ENCODE measurements at places on chromosomes 4 and X.

- DNase-seq = no peak
These were observed 37.9 kb downstream of the CCDC158 start for GRCh38 chr4:76383001-76383400.

DNA sequence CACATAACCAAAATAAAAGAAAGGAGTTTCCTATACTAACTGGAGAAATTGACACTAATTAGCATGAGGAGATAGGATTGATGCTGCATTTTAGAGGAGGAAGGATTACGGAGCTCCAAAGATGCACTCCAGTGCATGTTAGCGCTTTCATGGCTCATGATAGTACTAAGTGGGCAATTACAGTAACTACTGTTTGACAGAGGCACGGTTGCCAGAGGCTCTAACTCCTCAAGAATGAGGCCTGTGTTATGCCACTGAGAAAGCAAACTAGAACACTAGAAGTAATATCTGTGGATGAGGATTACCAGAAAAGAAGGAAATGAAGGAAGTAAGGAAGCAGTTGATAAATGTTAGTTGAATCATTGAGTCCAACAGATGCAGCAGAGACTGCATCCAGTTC, 19.6 kb upstream of the PDGFC start:
- DNase-seq = no peak

DNA sequence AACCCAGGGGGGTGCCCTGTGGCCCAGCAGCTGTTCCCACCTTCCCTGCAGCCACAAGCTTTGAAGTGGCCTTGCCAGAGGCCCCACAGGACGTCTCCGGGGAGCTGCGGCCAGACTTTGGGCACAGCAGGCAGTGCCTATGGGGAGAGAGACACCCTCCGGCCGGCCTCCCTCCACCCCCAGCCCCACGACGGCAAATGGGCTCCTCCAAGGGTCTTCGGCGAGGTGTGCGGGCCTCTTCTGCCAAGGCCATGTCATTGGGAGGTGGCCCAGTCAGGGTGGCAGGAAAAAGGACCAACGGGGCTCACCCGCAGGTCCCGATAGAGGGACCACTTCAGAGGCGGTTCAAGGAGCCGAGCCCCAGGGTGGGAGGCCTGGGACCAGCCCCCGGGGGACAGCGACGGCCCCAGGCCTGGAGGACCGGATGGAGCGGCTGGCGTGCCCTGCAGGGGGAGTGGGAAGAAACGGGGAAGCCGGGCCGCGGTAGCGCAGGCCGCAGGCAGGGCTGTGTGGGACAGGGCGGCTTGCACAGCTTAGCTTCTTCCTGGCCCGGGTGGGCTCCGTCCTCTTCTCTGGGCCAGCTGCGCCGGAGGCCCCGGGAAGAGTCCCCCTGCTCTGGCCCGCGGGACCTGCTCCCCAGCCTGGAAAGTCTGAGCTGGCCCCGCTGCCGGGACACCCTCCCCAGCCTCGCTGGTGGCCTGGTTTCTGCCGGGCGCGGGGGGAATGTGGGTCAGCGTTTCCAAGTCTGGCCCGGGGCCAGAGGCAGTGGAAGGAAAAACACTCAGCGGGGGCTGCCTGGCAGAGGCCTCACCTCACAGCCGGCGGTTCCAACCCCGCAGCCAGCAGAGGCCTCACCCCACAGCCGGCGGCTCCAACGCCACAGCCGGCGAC, 21.9 kb upstream of the SPON2 start:
- no peak for DNase-seq

DNA sequence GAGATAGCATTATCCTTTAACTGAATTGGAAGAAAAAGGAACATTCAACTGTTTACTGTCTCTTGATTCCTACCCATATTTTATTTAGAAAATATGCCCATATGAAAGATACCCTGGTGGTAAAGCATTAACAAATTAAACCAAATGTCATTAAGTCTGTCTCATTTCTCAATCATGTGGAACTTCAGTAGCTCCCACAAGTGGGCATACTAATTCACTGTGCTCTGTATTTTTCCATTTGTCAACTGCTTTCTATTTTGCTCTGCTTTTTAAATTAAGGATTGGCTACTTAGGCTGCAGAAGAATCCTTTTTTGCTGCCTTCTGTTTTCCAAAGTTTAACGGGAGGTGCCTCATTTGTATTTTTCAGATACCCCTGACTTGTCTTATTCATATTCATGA, 77.2 kb downstream of the DDIT4L start:
- no peak for DNase-seq

DNA sequence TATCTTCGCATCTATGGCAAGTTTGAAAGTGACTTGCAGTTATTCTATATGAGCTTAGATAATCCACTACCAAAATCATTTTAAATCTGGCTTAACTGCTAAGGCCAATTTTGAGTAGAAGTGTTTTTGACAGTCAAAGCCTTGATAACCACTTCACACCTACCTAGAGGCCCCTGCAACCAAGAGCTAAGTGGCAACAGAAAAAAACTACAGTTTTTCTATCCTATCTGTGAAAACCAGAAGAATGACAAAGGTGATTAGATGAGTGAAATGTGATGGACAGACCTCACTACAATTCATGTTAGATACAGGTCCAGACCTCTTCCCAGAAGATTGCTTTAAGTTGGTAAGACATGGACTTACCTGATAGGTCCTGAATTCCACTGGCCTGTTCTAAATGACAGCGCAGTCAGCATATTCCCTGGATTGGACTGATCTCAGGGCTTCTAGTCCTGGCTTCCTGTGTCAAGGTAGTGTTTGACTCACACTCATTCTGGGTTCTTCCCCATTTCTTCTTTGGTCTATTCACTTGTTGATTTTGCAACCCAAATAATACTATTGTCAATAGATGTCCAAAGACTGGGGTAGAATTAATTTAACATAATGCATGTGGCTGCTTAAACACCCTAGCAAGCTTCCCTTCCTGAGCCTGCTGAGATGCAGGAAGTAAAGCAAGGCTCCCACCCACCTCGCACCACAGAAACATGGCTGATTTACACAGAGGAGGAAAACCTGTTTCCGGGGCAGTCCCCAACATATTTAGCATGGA, 65.1 kb downstream of the PPP3CA start:
- DNase-seq = no peak
